ENCODE measurements at places on chromosomes 3 and 15. TPM values are rescaled to one million over a fixed set of nuclear protein-coding genes. Genes with fewer than 3 reads are reported as not detected.

The SLC9C1 gene
- polyA plus RNA-seq: not detected

The REC114 gene
- not detected for polyA plus RNA-seq

DNA sequence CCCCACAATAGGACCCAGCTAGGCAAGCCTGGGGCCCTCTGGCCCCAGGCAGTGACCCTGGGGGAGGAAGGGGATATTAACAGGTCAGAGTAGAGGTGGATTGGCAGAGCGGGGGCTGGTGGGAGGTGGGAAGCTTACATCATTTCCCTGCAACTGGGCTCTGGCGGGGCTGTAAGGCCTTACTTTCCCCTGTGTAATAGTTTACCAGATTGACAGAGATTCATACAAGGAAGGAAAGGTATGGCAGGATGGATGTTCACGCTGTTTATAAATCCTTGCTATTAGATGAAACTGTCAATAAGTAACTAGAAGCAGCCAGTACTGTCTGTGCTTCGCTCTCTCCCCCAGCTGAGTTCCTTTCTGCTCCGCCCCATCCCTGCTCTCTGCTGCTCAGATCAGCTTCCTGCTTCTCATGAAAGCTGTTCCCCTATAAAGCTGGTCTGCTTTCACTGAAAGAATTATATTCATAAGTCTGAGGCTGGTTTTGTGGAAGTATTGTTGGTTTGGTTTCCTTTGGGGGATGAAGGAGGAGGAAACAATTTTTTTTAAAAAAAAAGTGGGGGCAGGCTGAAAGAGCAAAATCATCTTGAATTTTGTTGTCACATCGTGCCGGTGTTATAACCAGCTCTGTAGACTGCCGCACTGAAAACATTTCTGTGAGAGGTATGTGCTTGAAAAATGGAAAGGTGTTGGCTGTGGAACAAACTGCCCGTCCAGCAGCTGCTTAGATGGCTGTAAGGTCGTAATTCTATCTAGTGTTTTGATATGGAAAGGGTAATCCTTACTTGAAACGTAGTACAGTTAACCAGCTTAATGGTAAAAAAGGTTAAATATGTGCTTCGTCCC lies 76.4 kb downstream of the BBX start:
- DNase-seq: peak; percentile 30
- H3K27me3 ChIP-seq: no peaks in the 10 kb centered on the region
- peak overlapping the region; percentile 63 for H3K4me3 ChIP-seq
- peaks cover 62% of the 10 kb centered on the region for H3K4me1 ChIP-seq

DNA sequence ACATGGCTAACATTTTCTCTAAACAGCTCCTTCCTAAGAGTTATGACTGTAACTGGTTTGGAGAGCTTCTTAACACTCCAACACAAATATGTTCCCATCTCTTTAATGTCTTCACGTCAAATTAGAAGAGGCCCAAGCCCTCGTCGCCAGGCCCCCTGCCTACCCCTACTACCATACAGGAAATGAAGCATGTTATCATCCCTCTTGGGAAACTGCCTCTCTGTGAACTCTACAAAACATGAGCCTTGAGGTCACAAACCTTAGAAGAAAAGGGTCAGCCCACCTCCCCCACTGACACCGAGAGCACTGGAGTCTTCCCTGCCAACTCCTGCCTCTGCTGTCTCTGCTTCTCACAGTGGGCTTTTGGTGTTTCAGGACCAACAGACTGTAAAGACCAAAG lies 243.1 kb upstream of the STT3B start:
- H3K27ac ChIP-seq: no peak overlapping the region
- DNase-seq: no peak
- H3K4me1 ChIP-seq: peaks cover 5% of the 10 kb centered on the region
- H3K4me3 ChIP-seq: no peak overlapping the region

DNA sequence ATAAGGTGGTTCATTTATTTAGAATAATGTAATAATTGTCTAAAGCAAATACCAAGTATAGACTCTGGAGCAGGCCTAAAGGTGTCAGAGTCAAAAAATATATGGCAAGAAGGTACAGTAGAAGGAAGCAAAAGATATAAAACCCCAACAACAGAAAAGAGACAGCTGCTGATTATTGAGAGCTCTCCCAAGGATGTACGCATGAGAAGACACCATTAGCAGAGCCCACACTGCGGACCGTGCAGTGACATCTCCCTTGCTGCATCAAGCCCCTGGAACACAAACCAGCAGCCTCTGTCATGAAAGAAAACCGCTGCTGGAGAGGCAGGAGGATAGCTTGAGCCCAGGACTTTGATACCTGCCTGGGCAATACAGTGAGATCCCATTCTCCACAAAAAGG lies 18.0 kb upstream of the SLC6A20 start:
- peaks cover 8% of the 10 kb centered on the region for H3K36me3 ChIP-seq
- DNase-seq: no peak
- H3K4me3 ChIP-seq: no peak overlapping the region
- peak overlapping the region; percentile 7 for H3K27ac ChIP-seq
- peaks cover 9% of the 10 kb centered on the region for H3K4me1 ChIP-seq
- H3K27me3 ChIP-seq: no peaks in the 10 kb centered on the region

DNA sequence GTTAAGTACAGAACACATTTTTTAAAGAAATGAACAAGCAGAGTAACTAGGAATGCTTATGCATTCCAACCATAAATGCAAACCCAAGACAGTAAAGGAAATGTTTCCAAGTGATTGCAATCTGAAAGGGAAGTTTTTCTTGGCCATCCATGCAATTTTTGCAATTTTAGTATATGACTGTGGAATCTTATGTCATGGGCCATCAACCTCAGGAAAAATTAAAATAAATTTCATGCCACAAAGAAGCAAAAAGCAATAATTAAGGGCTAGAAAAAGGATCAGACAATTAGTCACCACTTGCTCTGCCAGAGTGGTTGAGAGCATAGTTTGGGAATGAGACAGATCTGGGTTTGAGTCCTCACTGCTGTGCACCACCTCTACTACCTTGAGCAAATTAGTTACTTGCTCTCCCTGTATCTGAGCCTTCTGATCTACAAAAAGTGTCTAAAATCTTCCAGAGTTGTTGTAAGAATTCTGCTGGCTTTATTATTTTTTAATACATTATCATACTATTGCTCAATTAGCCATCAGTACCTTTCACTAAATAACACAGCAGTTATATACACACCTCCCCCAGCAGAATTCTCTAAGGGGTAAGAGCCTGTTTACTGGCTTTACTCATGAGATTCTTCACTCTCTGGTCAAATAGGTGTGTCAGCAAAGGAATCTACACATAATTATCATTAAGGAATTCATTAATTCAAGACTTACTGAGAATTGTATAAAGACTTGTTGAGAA lies 49.7 kb upstream of the FBN1 start:
- no peak overlapping the region for H3K4me3 ChIP-seq
- no peak for DNase-seq

The MUSTN1 gene
- not detected for polyA plus RNA-seq

The NTRK3 gene
- polyA plus RNA-seq: not detected

The C2CD4A gene
- not detected for polyA plus RNA-seq

DNA sequence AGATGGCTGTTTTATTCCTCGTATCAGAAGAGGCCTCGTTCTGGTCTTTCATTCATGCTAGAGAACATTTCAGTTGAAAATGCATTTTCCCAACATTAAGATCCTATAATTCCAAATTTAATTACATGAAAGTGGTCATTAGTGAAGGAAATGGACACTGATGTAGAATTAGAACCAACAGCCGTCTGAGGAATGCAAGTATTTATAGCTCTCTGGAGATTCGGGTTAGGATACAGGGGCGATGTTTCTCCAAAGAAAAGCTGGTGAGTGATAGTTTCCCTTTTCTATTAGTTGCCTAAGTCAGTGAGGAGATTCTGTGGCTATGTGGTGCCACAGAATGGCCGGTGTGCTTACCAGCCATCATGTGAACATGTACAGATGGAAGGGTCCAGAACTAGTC lies 109.0 kb upstream of the IL12A start:
- DNase-seq: no peak
- peaks cover 5% of the 10 kb centered on the region for H3K27me3 ChIP-seq
- H3K4me1 ChIP-seq: no peaks in the 10 kb centered on the region
- no peak overlapping the region for H3K4me3 ChIP-seq
- H3K27ac ChIP-seq: no peak overlapping the region

DNA sequence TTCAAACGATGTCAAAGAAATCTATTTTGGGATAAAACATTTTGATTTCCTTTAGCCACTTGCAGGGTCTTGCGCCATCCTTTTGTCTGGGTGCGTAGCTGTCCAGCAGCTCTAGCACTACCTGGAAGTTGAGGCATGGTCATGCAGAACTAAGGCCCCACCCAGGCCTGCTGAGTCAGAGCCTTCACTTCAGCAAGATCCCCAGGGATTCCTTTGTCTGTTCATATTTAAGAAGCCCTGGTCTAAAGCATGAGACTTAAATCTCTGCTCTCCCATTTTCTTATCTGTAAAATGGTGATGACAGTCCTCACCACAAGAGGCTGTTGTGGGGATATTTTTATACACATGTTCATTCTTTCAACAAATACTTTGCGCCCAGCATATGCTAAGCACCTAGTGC lies 99.0 kb upstream of the CTDSPL start:
- no peaks in the 10 kb centered on the region for H3K4me1 ChIP-seq
- no peak overlapping the region for H3K27ac ChIP-seq
- H3K36me3 ChIP-seq: no peaks in the 10 kb centered on the region

The PRTG gene
- not detected for polyA plus RNA-seq

DNA sequence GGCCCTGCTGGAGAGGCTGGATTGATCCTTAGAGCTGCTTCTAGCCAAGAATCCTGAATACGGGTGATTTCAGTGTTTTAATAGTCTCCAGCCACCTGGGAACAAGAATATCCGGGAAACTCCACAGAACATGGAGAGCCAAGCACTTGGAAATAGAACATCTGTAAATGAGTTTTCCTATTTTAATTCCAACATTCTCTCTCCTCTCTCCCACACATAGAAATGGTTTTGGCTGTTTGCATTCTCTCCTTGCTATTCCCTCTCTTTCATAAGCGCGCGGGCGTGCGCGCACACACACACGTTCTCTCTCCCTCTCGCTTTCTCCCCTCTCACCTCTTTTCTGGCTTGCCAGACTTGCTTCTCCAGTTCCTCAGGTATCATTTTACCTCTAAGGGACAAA lies 50.6 kb downstream of the GADL1 start:
- no peaks in the 10 kb centered on the region for H3K36me3 ChIP-seq
- no peaks in the 10 kb centered on the region for H3K27me3 ChIP-seq
- no peaks in the 10 kb centered on the region for H3K4me1 ChIP-seq
- H3K4me3 ChIP-seq: no peak overlapping the region
- no peak overlapping the region for H3K27ac ChIP-seq

- no peak for DNase-seq
- H3K27ac ChIP-seq: peak overlapping the region; percentile 33
- H3K4me3 ChIP-seq: no peak overlapping the region
- H3K4me1 ChIP-seq: peaks cover 34% of the 10 kb centered on the region
Observed at GRCh38 chr3:56323986-56324420, 144.3 kb downstream of the ERC2 start.

DNA sequence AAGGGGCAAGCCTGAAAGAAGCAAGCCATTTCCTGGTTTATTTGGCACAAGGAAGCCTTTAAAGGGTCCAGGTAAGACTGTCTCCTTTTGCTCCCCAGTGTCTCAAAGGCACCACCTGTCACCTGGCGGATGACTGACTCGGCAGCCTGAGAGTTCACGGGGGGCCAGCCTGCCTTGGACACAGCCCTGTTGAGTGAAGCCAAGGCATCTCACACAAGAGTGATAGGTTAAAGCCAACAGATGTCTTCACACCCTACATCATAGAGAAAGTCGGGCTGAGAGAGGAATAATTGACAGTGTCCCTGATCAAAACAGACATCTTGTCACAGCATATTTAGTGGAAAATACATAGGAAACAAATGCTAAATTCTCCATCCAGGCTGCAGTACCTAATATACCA lies 28.2 kb upstream of the LIPC start:
- H3K4me1 ChIP-seq: no peaks in the 10 kb centered on the region
- no peak overlapping the region for H3K4me3 ChIP-seq
- H3K27ac ChIP-seq: no peak overlapping the region
- no peak for DNase-seq
- H3K27me3 ChIP-seq: peaks cover 4% of the 10 kb centered on the region

DNA sequence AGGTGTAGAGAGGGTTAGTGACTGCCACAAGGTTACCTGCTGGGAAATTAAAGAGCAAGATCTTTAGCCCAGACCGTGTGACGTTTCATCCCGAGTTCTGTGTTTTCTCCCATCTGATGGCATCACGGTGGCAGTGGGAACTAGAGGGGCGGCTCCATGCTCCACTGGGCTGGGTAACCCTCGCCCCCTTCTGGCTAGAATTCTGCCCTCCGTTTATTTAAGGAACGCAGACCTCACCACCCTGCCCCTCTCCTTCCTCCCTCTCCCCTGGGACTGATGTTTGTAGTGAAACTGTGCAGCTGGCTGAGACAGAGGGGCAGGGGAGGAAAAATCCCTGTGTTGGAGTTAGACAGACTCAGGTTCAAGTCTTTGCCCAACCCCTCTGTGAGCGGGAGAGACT lies 65.6 kb downstream of the ITGA11 start:
- H3K36me3 ChIP-seq: no peaks in the 10 kb centered on the region
- no peaks in the 10 kb centered on the region for H3K27me3 ChIP-seq
- peaks cover 11% of the 10 kb centered on the region for H3K4me1 ChIP-seq
- DNase-seq: no peak
- no peak overlapping the region for H3K4me3 ChIP-seq

DNA sequence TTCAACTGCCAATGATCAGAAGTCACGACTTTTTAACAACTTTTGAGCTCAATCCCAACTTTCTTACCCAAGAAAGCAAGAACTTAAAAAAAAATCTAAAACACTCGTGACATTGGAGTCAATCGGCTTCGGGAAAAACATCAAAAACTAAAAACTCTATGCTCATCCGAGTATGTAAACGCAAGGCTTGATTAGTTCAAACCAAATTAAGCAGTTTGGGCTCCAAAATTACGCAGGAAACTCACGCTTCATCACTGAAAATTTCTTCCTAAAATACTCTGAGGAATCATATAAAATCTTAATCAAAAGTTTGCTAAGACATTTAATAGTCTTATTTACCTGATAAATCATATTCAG lies 1.6 kb downstream of the TRA2B start:
- H3K27ac ChIP-seq: peak overlapping the region; percentile 100
- H3K36me3 ChIP-seq: peaks cover 11% of the 10 kb centered on the region
- H3K4me1 ChIP-seq: peaks cover 43% of the 10 kb centered on the region

- H3K27me3 ChIP-seq: no peaks in the 10 kb centered on the region
- no peaks in the 10 kb centered on the region for H3K36me3 ChIP-seq
- DNase-seq: no peak
Observed at GRCh38 chr3:143897576-143898295, 49.5 kb upstream of the SLC9A9 start.

DNA sequence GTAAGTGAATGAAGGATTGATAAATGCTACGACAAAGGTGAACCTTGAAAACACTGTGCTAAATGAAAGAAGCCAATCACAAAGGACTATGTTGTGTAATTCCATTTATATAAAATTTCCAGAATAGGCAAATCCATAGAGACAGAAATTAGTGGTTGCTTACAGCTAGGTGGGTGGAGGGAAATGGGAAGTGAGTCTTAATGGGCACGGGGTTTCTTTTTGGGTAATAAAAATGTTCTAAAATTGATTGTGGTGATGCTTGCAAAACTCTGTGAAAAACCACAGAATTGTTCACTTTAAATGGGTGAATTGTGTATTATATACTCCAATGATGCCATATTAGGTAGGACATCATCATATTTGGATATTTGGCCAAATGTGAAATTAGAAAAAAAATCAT lies 20.9 kb upstream of the TEX9 start:
- H3K27ac ChIP-seq: no peak overlapping the region
- no peaks in the 10 kb centered on the region for H3K4me1 ChIP-seq
- H3K4me3 ChIP-seq: no peak overlapping the region
- H3K36me3 ChIP-seq: no peaks in the 10 kb centered on the region

- peaks cover 9% of the 10 kb centered on the region for H3K27me3 ChIP-seq
- no peaks in the 10 kb centered on the region for H3K4me1 ChIP-seq
- no peak overlapping the region for H3K4me3 ChIP-seq
- H3K36me3 ChIP-seq: no peaks in the 10 kb centered on the region
- H3K27ac ChIP-seq: no peak overlapping the region
Observed at GRCh38 chr3:167346171-167346570, 33.9 kb downstream of the ZBBX start.
